ENCODE measurements at places on chromosomes 6 and 20. TPM values are rescaled to one million over a fixed set of nuclear protein-coding genes. Genes with fewer than 3 reads are reported as not detected.

GRCh38 chr6:17493286-17493685 is 99.9 kb downstream of the CAP2 start:
- DNase-seq = no peak
- H3K27me3 ChIP-seq = peaks cover 41% of the 10 kb centered on the region
- no peaks in the 10 kb centered on the region for H3K4me1 ChIP-seq
- H3K27ac ChIP-seq = no peak overlapping the region
- H3K4me3 ChIP-seq = no peak overlapping the region

DNA sequence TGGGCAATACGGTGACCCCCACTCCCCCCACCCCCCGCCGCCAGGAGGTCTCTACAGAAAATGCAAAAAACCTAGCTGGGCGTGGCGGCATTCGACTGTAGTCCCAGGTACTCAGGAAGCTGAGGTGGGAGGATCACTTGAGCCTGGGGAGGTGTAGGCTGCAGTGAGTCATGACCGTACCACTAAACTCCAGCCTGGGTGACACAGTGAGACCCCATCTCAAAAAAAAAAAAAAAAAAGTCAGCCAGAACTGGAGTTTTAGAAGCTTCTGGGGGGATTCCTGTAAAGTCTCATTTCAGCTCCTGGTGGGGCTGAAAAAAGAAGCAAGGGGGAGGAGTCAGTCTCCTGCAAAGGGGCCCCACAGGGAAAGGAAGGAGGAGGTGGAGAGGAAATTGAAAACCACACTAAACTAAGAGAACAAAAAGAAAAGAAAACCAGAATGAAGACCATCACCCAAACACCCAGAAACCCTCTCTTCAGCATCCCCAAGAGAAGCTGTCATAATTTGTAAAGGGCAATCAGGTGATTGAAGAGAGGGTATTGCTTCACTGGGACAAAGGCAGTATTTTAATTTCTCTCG is 50.4 kb downstream of the NOL4L start:
- peaks cover 70% of the 10 kb centered on the region for H3K4me1 ChIP-seq
- H3K4me3 ChIP-seq = peak overlapping the region; percentile 86
- no peaks in the 10 kb centered on the region for H3K27me3 ChIP-seq
- no peak for DNase-seq
- peak overlapping the region; percentile 81 for H3K27ac ChIP-seq
- H3K36me3 ChIP-seq = peaks cover 2% of the 10 kb centered on the region

The GABRR2 gene
- 0.46 TPM for total RNA-seq

DNA sequence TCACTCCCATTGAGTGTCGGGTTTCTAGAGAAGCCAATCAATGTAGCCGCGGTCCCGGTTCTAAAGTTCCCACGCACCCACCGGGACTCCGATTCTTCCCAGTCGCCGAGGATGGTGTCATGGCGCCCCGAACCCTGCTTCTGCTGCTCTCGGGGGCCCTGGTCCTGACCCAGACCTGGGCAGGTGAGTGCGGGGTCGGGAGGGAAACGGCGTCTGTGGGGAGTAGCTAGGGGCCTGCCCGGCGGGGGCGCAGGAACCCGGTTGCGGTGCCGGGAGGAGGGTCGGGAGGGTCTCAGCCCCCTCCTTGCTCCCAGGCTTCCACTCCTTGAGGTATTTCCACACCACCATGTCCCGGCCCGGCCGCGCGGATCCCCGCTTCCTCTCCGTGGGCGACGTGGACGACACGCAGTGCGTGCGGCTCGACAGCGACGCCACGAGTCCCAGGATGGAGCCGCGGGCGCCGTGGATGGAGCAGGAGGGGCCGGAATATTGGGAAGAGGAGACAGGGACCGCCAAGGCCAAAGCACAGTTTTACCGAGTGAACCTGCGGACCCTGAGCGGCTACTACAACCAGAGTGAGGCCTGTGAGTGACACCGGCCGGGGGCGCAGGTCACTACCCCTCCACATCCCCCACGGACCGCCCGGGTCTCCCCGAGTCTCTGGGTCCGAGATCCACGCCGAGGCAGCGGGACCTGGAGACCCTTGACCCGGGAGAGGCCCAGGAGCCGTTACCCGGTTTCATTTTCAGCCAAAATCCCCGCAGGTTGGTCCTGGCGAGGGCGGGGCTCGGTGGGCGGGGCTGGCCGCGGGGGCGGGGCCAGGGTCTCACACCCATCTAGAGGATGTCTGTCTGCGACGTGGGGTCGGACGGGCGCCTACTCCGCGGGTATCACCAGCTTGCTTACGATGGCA is 35.2 kb upstream of the HLA-G start:
- H3K36me3 ChIP-seq = peaks cover 8% of the 10 kb centered on the region
- peak overlapping the region; percentile 61 for H3K27ac ChIP-seq
- peak; percentile 71 for DNase-seq
- H3K4me3 ChIP-seq = peak overlapping the region; percentile 79
- peaks cover 66% of the 10 kb centered on the region for H3K27me3 ChIP-seq
- H3K4me1 ChIP-seq = peaks cover 15% of the 10 kb centered on the region

The MMP24 gene
- not detected for total RNA-seq

GRCh38 chr20:25539742-25540672 is 45.3 kb downstream of the NINL start:
- no peaks in the 10 kb centered on the region for H3K27me3 ChIP-seq
- H3K36me3 ChIP-seq = no peaks in the 10 kb centered on the region
- no peak overlapping the region for H3K27ac ChIP-seq
- no peaks in the 10 kb centered on the region for H3K4me1 ChIP-seq
- H3K4me3 ChIP-seq = no peak overlapping the region

- H3K4me3 ChIP-seq = no peak overlapping the region
- peaks cover 2% of the 10 kb centered on the region for H3K4me1 ChIP-seq
- no peak overlapping the region for H3K27ac ChIP-seq
- DNase-seq = no peak
- peaks cover 5% of the 10 kb centered on the region for H3K36me3 ChIP-seq
Observed at GRCh38 chr20:4090756-4091489, 75.6 kb upstream of the RNF24 start.

The NELFCD gene
- total RNA-seq = 67.5 TPM

DNA sequence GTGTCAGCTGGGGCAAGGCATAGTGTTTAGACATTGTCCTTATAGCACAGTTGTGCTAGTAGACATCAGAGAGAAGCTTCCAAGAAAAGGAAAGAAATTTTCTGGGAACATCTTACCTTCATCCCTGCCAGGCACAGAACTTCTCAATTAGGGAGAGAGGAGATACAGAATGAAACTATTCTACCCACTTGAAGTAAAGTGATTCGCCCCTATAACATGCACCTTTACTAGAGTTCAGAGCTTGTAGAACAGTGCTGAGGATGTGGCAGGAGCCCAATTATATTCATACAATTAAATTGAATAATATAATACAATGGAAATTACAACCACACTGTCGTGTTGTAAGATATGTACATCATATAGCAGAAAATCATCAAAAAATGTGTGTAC is 1063.9 kb upstream of the CITED2 start:
- H3K4me3 ChIP-seq = no peak overlapping the region
- no peak for DNase-seq
- H3K36me3 ChIP-seq = no peaks in the 10 kb centered on the region
- H3K27ac ChIP-seq = no peak overlapping the region

The TREM1 gene
- 1.5 TPM for total RNA-seq

DNA sequence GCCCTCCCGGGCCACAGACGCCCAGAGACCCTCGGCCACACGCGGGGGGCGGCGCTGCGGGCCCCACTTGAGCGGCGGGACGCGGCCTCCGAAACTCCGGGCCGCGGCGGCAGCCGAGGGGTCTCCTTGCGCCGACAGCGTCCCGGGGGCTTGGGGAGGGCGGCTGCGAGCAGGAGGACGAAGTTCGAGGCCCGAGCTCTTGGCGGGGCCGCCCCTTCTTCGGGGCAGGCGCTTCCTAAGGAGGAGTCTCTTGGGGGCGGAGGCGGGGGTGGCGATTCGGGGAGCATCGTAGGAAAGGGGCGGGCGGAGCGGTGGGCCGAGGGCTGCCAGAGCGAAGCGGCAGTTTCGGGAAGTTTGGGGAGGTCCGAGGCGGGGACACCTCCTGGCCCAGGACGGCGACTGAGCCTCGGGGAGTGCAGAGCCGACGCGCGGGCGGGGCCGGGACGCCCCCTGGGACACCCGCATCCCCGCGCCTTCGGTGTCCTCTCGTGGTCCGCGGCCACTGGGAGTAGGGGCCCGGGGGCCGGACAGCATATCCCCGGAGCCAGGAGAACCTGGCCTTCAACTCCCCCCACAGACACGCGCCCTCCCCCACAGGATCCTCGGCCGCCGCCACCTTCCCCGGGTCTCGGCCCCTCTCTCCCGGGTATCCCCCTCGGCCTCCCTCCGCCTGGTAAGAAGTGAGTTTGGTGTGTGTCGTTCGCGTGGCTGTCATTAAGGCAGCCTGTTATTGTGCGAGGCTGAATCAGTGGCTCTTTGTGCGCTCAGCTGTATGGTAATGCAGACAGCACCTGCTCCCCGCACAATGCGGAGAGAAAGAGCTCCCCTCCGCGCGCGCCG is 613 bp upstream of the DLL1 start:
- peak; percentile 51 for DNase-seq
- H3K27ac ChIP-seq = peak overlapping the region; percentile 12
- H3K27me3 ChIP-seq = peaks cover 57% of the 10 kb centered on the region
- peaks cover 51% of the 10 kb centered on the region for H3K4me1 ChIP-seq
- H3K4me3 ChIP-seq = peak overlapping the region; percentile 95

The KIF13A gene
- 0.10 TPM for total RNA-seq

The MED23 gene
- total RNA-seq = 40.1 TPM

GRCh38 chr20:61901392-61902220 is 164.1 kb downstream of the TAF4 start:
- no peak for DNase-seq
- no peak overlapping the region for H3K27ac ChIP-seq
- H3K4me1 ChIP-seq = no peaks in the 10 kb centered on the region
- H3K4me3 ChIP-seq = no peak overlapping the region
- no peaks in the 10 kb centered on the region for H3K36me3 ChIP-seq

- no peak for DNase-seq
- peaks cover 8% of the 10 kb centered on the region for H3K36me3 ChIP-seq
- peak overlapping the region; percentile 10 for H3K4me3 ChIP-seq
- peaks cover 43% of the 10 kb centered on the region for H3K4me1 ChIP-seq
- H3K27me3 ChIP-seq = no peaks in the 10 kb centered on the region
Observed at GRCh38 chr6:142685852-142686506, 259.0 kb downstream of the HIVEP2 start.

The SLC17A2 gene
- total RNA-seq = not detected

The ZSCAN31 gene
- total RNA-seq = 2.1 TPM

The DNAH8 gene
- 0.41 TPM for total RNA-seq

GRCh38 chr6:35018182-35018519 is 123.0 kb downstream of the TCP11 start:
- no peak overlapping the region for H3K4me3 ChIP-seq
- H3K4me1 ChIP-seq = no peaks in the 10 kb centered on the region
- H3K36me3 ChIP-seq = no peaks in the 10 kb centered on the region
- H3K27me3 ChIP-seq = no peaks in the 10 kb centered on the region
- DNase-seq = no peak
- no peak overlapping the region for H3K27ac ChIP-seq

The SLC22A3 gene
- total RNA-seq = not detected

- H3K27ac ChIP-seq = no peak overlapping the region
- peak; percentile 13 for DNase-seq
- H3K36me3 ChIP-seq = peaks cover 2% of the 10 kb centered on the region
- H3K27me3 ChIP-seq = peaks cover 35% of the 10 kb centered on the region
Observed at GRCh38 chr6:24126586-24127192, 674 bp downstream of the NRSN1 start.

The BEND3 gene
- total RNA-seq = 3.2 TPM

The TNFRSF6B gene
- 1.0 TPM for total RNA-seq

- H3K36me3 ChIP-seq = no peaks in the 10 kb centered on the region
- DNase-seq = no peak
Observed at GRCh38 chr6:139640448-139640847, 266.0 kb upstream of the CITED2 start.

DNA sequence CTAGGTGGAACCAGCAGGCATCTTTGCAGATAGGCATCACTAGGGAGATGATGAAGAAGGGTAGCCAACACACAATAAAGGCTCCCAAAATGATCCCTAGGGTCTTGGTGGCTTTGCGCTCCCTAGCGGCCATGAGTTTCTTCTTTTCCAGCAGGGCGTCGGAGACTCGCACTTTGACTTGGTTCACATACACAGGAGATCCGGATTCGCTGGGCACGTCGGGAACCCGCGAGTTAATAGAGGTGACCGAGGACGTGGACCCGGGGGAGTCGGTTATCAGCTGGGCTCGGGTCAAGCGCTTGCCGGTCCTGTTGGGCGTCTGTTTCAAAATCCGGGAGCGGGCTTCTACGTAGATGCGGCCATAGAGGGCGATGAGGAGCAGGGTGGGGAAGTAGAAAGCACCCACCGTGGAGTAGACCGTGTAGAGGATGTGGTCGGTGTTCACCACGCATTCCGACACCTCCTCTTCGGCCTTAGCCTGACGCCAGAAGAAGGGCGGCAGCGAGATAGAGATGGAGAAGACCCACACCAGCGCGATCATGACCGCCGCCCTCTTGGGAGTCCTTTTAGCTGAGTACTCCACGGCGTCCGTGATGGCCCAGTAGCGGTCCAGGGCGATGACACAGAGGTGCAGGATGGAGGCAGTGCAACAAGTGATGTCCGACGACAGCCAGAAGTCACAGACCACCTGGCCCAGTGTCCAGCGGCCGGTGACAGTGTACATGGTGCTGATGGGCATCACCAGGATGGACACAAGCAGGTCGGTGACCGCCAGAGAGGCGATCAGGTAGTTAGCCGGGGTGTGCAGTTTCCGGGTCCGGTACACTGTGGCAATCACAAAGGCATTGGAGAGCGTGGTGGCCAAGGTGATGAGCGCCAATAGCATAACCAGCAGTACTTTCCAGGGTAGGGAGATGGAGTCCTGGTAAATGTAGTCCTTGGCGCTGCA is 658 bp downstream of the HTR1B start:
- H3K4me3 ChIP-seq = peak overlapping the region; percentile 33
- H3K27ac ChIP-seq = no peak overlapping the region
- H3K27me3 ChIP-seq = peaks cover 61% of the 10 kb centered on the region
- H3K4me1 ChIP-seq = peaks cover 7% of the 10 kb centered on the region
- DNase-seq = no peak
- peaks cover 5% of the 10 kb centered on the region for H3K36me3 ChIP-seq

GRCh38 chr20:38167851-38168760 is 3.0 kb upstream of the TGM2 start:
- peaks cover 33% of the 10 kb centered on the region for H3K27me3 ChIP-seq
- no peak overlapping the region for H3K4me3 ChIP-seq
- no peaks in the 10 kb centered on the region for H3K36me3 ChIP-seq
- peak; percentile 5 for DNase-seq
- no peak overlapping the region for H3K27ac ChIP-seq

GRCh38 chr6:29011276-29011734 is 6.2 kb upstream of the ZNF311 start:
- DNase-seq = peak; percentile 43
- H3K4me1 ChIP-seq = peaks cover 17% of the 10 kb centered on the region
- H3K4me3 ChIP-seq = peak overlapping the region; percentile 98
- H3K27ac ChIP-seq = peak overlapping the region; percentile 72
- H3K36me3 ChIP-seq = peaks cover 2% of the 10 kb centered on the region

The ABRACL gene
- 81.8 TPM for total RNA-seq

The DNPH1 gene
- 42.3 TPM for total RNA-seq

DNA sequence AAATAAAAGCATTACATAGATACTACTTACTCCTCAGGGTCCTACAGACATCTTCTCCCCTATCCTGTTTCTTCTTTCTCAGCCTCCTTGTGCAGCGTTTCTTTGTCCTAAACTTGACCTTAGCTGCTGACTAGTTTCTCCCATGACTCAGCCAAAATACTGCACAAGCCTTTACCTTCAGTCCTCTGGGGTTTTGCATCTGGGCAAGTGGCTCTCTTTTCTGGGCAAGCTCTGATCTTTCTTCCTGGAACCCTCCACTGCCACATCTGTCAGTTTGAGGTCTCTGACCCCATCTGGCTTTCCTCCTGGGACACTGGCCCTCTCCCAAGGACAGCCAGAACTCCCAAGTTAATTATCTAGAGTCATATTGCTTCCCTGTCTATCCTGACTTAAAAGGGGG is 838.4 kb downstream of the DHX35 start:
- no peak overlapping the region for H3K4me3 ChIP-seq
- peaks cover 4% of the 10 kb centered on the region for H3K36me3 ChIP-seq
- no peaks in the 10 kb centered on the region for H3K27me3 ChIP-seq
- peak overlapping the region; percentile 16 for H3K27ac ChIP-seq

The CST1 gene
- not detected for total RNA-seq

The EGFL8 gene
- 11.2 TPM for total RNA-seq

All from activated T-cell treated with anti-CD3 and anti-CD28 coated beads, Interleukin-2, amount 50 U/mL, for 72 hours (primary cell).